ENCODE measurements at places on chromosomes 7 and 10. TPM values are rescaled to one million over a fixed set of nuclear protein-coding genes. Genes with fewer than 3 reads are reported as not detected.

GRCh38 chr7:88759230-88760135 lies at the start of gene ZNF804B:
Gene ZNF804B (plus strand): TSS chr7:88759700. CDS start chr7:88759977, 277 bp downstream.
- no peak for DNase-seq

DNA sequence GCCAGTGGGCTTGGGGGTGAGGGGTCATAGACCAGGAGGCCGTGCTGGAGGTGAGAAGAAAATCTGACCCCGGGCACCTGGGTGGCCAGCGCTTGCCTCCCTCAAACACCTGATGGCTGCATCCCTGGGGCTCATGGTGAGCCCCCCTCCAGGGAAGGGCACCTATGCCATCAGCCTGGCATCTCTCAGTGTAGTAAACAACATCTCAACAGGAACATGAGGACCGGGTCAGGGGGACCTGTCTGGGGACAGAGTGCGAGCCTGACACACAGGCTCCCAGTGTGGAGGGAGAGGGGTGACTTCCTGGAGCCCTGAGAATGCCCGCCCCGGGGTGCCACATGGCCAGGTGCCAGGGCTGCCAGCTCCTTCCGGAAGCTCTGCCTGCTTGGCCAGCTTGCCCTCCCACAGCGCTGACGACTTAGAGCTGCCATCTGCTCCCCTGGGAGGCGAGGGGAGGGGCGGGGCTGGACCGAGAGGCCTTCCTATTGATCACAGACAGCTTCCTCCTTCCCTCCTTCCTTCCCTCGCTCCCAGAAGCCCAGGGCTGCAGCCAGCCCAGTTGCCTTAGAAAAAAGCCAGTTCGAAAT lies 12.3 kb downstream of the STX1A start:
- DNase-seq: no peak

- no peak for DNase-seq
Observed at GRCh38 chr10:102400598-102401341, 5.3 kb downstream of the NFKB2 start.

GRCh38 chr10:43939939-43940820 lies 291.5 kb upstream of the ZNF32 start:
- DNase-seq: no peak

EEPD1 gene
- 19.6 TPM for total RNA-seq

DDX50 gene
- 29.5 TPM for total RNA-seq

RNF32 gene
- total RNA-seq: not detected
